EH (cell line): ENCODE measurements at places on chromosomes 7 and 10.

DNA sequence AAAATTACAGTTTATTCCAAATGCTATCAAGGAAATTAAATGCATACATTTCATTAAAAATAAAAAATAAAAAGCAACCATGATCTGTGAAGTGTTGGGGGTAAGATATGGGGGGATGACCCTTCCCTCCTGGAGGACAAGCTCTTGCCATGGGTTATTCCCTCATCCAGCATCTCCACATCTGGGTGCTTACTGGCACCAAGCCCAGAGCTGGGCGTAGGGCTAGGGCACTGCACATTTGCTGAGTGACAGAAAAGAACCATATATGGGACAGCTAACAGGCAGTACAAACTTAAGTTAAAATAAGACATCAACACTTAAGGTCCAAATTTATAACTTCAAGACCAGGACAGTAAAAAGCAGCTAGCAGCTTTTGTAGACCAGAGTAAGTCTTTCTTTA is 10.2 kb downstream of the CCDC6 start:
- DNase-seq: no peak

DNA sequence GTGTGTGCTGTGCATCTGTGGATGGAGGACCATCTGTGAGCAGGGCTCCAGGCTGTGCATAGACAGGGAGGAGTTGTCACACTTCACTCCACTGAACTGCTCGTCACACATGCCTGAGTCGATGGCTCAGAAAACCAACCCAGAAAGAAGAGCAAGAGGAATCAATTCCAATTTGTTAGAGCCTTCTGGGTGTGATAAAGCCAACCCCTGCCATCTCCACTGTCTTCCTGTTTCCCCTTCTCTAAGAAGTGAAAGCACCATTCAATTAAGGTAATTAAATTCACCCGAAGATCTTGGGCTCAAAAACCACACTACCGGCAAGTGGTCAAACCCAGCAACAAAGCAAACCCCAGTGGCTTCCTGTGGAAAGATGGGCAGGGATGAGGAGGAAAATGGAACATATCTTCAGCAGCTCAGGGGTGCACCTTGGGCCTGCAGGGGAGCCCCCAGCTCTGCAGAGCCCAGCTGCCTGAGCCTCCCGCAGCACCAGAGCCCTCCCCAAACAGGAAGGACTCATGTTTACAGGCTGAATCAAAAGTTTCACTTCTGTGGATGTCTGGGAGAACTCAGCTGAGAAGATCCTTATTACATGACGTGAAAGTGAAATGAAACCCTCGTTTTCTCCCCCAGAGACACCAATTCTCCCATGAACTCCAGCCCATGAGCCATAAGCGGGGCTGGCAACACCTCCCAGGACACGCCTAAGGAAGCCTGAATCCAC is 10.9 kb downstream of the C10orf71 start:
- no peak for DNase-seq

DNA sequence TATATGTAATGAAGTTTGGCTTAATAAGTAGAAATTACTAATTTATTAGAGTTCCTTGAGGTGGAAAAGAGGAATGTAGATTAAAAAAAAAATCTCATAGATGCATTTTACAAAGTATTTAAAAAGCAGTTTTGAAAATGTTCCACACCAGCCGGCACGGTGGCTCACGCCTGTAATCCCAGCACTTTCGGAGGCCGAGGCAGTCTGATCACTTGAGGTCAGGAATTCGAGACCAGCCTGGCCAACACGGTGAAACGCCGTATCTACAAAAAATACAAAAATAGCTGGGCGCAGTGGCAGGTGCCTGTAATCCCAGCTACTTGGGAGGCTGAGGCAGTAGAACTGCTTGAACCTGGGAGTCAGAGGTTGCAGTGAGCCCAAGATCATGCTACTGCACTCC is 3.2 kb upstream of the CHRM2 start:
- no peak for DNase-seq

- DNase-seq: peak; percentile 58
These were observed 90.8 kb downstream of the CHN2 start for GRCh38 chr7:29285444-29285793.

DNA sequence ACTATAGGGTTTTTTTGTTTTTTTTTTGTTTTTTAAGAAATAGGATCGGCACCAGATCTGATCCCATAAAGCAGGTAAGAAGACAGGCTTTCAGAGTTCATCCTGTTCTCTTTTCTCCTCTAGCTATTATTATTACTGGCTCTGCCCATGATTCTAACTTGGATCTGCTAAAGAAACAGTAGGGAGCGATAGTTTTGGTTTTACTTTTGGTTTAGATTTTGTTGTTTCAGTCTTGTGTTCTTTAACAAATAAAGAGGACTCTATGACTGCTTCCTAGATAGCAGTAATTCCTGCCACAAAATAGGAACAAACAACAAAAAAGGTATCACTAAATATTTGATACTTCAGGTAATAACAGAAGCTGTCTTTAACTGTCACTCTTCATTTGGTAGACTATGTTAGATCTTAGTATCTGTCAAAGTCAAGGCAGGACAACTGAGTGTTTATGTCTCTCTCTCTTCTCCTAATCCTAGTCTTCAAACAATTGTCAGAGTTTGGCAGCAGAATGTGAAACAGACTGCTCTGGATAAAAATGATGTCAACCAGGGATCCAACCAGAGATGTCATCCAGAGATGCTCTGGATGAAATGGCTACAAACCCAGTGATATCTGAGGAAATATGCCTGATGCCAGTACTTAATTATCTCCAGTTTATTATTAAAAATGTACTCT is 99.8 kb downstream of the KMT2C start:
- DNase-seq: no peak

DNA sequence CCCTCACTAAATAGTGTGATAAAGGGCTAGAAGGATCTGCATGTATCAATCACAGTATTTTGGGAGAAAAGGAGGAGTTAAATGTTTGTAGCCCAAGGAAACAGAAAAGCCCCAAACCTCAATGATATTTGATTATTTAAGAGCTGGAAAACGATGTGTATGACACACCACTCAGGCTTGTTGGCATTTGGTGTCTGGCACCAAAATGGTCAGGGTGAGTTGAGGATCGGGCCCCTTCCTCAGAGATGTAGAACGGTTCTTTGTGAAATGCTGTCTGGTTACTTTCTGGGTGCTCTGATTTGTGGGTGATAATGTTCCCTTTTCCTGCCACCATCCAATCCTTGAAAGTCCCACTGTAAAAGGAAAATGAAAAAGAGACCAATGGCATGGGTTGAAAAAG is 113.7 kb downstream of the CCDC3 start:
- DNase-seq: no peak

GRCh38 chr10:28985137-28985885 is 303.6 kb upstream of the LYZL1 start:
- DNase-seq: no peak

DNA sequence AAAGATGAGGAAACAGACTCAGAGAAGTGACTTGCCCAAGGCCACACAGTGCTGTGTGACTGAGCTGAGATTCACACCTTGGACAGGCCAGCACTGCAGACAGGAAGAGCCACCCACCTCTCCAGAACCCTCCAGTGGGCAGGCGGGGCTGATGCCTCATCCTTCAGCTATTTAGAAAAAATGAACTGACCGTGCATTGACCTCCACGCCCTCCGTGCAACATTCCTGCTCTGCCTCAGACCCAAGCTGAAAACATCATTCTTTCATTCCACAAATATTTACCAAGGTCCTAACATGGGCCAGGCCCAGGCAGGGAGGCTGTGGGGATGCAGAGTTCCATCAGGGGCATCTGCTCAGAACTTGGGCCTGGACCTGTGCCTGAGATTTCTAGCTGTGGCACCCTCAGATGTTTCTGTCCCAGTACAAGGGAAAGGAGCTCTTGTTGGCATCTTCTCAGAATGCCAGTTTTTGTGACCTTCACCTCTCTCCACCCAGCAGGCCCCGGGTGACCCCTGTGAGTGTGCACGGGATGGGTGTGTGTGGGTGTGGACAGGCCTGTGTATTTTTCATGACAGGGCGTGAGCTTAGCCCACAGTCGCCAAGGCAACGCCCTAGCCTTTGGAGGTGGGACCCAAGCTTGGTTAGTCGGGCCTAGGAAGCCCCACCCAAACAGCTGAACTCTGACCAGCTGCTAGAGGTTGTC is 6.5 kb downstream of the VSIR start:
- DNase-seq: peak; percentile 99

GRCh38 chr10:44380829-44381600 is 3.9 kb downstream of the CXCL12 start:
- DNase-seq: no peak

GRCh38 chr10:53528974-53529373 is 756.4 kb upstream of the MBL2 start:
- DNase-seq: no peak

DNA sequence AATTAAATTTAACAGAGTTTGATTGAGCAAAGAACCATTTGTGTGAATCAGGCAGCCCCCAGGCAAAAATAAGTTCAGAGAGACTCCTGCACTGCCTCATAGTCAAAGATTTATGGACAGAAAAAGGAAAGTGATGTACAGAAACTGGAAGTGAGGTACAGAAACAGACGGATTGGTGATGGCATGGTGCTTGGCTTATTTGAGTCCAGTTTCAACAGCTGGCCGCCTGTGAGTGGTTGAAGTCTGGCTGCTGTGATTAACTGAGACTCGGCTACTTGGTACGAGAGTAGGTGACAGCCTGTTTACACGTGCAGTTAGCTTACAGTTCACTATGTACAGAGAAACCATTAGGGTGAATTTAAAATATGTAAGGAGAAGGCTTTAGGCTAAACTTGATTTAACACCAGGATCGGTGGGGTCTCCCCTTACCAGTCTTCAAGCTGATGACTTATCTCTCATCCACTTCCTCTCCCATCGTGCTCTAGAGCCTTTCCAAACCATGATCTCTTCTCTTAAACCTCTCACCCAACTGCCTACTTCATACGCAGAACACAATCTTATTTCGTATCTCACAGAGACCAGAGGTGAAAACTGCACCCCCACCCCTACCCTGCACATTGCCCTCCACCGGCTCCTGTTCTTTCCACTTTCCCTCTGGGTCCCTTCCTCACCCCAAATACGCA is 5.0 kb upstream of the MSMB start:
- DNase-seq: peak; percentile 30

DNA sequence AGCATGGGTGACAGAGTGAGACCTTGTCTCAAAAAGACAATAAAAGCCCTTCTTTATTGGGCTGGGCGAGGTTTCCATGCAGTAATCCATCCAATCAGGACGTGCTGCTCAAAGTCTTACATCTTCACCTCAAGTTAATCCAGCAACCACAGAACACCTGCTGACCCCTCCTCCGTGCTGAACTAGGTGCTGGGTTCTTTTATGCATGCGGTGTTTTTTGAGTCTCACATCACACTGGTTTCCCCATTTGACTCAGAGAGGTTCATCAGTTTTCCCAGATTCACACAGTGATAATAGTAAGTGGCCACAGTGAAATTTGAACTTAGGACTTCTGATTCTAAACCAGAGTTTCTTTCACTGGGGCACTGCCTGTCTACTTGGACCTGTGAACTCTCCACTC is 58.3 kb upstream of the GTF2I start:
- DNase-seq: no peak

DNA sequence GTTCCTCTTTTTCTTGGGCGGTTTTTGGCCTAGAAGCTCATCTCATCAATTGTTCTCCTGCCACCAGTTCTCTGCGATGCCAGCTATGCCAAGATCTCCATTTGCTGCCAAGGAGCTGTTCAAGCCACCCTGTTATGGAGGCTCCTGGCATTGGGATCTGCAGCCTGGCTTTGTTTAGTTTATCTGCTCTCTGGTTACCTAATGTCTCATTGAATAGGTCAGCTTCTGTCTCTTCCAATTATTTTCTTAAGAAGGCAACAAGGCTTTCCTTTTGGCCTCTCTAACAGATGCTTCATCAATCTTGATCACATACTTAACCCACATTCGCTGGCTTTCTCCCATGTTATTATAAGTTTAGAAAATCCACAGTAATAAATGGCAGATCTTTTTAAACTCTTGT is 20.6 kb upstream of the SDK1 start:
- DNase-seq: no peak

DNA sequence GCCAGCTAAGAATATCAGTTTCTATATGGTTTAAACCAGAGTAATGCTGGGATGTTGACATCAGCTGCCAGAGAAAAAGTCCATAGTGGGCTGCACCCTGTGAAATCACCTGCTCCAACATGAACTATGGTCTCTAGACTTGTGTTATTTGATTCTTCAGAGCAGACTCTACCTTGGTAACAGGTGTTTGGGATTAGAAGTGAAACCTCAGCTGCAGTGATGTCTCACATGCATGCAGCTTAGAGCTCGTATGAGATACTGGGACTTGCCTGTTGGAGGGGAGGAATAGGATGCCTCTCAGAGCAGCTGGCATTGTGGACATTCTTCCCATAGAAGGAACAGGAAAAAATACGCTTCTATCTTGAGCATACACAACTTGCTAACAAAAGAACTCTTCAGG is 287.1 kb upstream of the CSTF2T start:
- DNase-seq: no peak

DNA sequence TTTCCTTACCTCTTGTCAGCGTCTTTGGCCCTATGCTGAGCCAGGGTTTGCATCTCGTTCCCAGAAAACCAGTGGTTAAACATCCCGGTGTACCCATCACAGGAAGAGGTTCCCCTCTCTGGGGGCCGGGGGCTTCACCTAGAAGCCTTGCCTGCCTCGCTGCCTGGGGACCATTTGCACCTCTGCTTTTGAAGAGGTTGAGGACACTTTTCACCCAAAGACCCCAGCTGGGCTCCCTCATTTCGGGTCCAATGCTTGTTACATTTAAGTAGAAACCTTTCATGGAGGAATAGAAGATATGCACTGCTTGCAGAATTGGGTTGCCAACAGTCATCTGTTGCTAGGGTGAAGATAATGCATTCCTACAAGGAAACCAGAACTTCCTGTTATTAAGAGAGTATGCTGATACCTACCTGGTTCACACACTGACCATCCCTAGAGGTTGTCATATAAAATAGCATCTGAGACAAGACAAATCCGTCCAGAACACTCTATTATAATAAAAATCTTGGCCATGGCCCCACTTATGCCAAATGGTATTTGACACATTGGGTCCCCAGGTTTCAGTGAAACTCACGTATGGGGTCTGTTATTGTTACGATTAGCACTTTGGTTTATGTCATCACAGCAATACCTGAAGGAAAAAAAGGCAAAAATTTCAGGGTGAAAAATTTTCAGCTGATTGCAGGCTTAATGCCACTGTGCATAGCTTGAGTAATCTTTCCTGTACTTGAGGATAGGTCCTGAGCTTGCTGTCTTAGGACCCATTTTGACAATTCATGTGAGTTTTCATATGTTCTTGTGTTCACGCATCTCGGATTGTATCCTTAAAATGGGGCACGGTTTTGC is 917 bp downstream of the ZNF365 start:
- peak; percentile 33 for DNase-seq

DNA sequence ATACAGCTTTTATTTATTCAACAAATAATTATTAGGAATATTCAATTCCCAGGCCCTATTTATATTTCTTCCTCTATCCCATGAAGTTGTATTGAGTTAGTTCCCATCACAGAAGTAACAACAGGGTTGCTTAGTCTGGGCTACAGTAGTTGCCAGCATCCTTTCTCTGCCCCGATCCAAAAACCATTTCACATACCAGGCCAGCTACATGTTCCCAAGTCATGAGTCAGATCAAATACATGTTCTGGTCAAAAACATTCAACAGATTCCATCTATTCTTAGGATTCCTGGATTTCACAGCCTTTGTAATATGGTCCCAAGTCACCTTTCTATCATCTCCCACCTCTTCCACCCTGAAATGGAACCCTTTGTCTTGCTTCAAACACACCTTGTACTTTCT is 91.6 kb downstream of the RAB11FIP2 start:
- peak; percentile 6 for DNase-seq
